ENCODE measurements at places on chromosomes 11 and 22.

DNA sequence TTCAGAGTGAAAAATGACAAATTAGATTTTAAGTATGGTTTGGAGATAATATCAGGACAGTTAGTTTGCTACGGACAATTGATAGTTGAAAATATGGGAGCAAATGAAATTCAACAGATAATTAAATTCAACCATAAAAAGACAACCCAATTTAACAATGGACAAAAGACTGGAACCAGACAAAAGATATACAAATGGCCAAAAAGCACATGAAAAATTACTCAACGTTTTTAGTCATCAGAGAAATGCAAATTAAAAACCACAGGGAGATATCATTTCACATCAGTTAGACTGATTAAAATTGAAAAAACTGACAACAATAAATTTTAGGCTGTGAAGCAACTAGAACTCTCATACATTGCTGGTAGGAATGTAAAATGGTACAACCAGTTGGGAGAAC, 27.2 kb downstream of the SIK2 start:
- DNase-seq = no peak

DNA sequence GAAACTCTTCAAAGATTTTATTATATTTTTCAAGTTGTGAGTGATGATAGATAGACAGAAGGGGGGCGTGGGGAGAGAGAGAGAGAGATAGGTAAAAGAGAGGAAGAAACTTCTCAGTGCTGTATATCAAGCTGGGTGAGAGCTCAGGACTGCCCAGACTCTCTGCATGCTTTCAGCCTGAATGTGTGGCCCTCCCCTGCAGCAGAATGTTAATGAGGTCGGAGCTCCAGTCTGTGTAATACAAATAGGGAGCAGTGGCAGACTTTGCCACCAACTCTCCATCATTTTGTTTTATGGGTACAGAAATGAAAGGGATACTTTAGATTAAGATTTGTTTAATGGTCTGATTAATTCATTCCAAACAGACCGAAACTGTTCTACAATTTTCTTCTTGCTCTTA, 752.8 kb downstream of the OPCML start:
- no peak for DNase-seq

DNA sequence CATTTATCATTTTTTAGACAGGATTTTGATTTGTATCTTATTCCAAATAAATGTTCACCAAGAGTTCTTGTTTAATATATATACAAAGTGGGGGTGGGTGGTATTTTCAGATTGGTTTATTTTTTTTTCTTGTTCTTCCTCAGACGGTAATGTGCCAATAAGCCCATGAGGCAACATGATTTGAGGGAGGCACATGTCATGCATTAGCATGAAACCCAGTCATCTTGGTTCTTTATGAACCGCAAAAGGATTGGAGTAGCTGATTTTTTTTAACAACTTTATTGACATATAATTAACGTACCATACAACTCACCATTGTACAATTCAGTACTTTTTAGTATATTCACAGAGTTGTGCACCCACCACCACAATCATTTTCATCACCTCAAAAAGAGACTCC, 2.7 kb downstream of the BCL2L13 start:
- DNase-seq = no peak

DNA sequence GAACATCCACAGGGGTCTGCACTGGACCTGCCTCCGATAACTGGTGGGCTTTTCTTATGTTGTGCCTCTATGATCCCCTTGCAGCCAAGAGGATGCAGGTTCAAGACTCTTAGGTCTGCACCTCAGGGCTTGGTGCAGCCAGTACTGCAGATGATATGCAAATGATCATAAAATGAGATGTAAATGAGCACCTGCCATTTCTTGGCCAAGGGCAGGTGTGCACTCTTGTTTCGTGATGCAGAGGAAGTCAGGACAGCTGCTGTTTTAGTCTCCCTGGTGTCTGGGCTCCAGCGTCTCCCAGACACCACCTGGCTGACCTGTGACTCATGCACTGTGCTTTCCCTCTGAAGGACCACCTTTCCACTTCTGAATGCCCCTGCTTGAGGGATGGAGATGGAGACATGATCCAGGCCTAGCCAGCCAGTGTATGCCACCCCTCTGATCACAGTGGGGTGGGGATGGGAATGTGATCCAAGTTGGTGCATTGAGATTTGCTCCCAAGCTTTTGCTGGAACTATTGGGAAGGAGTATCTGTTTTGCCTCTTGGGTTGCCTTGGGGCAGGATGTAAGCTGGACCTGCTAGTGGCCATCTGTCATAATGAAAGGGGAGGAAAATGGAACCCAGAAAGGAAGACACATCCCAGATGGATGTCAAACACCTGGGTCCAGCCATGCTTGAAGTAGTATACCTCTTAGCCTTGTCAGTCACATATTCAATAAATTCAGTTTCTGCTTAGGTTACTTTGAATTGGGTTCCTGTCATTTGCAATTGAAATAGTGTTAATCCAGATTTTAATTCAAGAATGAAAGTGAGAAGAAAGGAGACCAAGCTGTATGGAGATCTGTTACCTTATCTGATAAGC, 3.3 kb upstream of the KCNJ11 start:
- no peak for DNase-seq

- DNase-seq = no peak
These were observed 5.1 kb upstream of the CABP2 start for GRCh38 chr11:67528376-67528775.

GRCh38 chr11:77455740-77456139, 18.2 kb downstream of the PAK1 start:
- DNase-seq = no peak

DNA sequence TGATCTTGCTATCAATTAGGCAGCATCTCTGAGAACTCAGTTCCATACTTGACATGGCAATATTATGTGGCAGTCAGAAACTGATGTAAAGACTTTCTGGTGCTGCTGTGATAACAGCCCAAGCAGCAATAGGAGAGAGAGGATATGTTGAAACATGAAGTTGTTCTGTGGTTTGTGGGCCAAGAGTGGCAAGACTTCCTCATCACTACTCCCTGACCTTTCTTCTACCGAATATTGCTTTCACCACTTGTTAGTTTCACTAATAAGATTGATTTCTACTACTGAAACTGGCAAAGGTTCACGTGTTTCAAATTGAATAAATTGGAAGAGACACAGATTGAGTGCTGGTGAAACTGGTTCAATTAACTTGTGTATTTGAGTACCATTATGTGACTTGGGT, 852.6 kb upstream of the RAG2 start:
- no peak for DNase-seq

DNA sequence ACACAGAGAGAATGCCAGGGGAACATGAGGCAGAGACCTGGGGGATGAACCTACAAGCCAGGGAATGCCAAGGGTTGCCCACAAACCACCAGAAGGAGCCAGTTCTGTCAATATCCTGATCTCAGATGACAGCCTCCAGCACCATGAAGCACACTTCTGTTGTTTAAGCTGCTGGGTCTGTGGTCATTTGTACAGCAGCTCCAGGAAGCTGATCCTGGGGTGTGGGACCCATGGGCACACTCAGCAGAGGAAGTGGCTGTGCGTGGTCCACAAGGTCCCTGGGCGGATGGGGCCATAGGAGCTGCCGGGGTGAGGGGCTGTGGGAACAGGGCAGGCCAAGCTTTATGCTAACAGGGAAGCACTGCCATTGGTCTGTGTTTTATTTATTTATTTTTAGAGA, 12.1 kb downstream of the PPM1F start:
- no peak for DNase-seq

GRCh38 chr11:104572279-104572678, 326.0 kb downstream of the CASP12 start:
- DNase-seq = no peak

- no peak for DNase-seq
These were observed 4.9 kb upstream of the TTLL1 start for GRCh38 chr22:43094085-43094484.

- DNase-seq = peak; percentile 83
These were observed 41.8 kb downstream of the TXN2 start for GRCh38 chr22:36439481-36440271.

- DNase-seq = no peak
These were observed 2.7 kb upstream of the CHST1 start for GRCh38 chr11:45667929-45668680.

- DNase-seq = peak; percentile 94
These were observed 41.5 kb upstream of the CARD18 start for GRCh38 chr11:105181100-105181499.

DNA sequence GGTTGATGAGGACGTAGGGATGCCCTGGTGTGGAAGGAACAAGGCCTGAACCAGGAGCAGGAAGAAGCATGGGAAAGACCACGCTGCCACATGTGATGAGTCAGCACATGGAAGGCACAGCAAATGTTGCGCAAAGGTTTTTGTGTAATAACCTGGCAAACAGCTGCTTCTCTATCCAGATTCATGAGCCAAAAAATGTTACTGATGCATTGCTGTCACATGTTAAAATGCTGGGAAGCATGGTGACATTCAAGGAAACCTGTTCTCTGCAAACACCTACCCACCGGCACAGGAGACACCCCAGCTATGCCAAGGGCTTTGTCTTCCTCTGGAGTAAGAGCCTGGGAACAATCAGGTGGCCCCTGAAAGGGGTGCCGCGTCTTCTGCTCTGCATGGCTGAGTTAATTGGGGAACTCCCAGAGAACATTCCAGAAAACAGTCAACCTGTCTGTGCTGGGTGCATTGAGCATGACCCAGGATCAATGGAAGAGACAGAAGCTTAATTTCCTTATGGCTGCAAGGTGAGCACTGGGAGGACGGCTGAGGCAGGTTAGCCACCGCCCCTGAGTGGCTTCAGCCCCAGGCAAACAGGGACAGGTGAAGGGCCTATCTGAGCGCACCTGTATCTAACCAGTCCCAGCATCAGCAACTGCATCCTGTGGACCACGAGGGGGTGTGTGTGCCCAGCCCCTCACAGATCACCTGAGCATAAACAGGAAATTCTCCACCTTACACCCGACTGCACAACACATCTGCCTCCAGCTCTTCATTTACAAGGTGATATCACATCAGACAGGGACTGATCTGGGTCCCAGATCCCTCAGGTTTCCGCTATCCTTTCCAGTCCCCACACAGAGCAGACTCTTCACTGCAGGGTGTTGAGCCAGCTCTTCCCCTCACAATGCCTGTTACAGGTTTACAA, 108.4 kb downstream of the GGTLC2 start:
- DNase-seq = no peak

DNA sequence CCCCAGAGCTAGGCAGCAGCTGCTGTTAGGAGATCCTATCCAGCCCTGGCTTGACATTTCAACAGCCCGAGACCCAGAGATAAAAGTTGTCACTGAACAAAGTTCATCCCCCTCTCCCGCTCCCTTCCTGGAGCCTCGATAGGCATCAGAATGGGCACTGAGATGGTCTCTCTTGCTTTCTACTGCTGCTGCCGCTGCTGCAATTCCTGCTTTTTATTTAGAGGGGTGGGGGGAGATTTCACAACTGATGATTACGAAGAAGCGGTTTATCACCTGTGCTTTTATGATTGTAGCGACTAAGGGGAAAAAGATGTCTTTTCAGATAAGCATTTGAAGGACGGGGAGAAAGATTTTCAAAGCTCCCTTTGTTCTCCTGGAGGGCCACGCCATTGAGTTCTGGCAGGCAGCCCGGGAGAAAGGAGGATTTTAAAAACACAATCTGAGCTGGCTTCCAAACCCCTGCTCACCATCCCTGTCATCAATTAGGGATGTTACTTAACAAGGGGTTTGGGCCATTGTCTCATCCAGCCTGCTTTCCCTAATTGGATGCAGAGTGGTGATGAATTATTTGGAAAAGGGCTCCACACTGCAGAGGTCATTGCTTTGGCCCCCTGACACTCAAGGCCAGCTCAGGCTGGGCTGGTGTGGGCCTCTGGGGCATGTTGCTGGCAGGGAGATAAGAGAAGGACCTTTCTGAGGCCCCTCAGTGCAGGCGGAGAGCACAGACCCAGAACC, 344.7 kb downstream of the BUD13 start:
- DNase-seq = no peak

DNA sequence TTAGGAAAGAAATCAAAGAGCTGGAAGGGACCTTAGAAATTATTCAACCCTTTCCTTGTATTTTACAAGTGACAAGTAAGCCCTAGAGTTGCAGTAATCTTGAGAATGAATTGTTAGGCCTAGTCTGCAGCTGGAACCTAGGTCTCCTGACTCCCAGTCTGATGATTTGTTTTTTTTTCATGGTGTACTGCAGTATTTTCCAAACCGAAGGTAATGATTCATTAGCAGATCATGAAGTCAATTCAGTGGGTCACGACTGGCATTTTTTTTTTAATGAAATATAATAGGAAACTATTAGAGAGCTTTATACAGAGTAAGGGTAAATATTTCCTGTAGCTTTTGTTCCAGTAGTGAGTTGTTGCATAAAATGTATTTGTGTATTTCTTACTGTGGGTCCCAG, 42.8 kb downstream of the EXT2 start:
- no peak for DNase-seq

GRCh38 chr11:28269586-28269985, 161.4 kb downstream of the METTL15 start:
- no peak for DNase-seq

DNA sequence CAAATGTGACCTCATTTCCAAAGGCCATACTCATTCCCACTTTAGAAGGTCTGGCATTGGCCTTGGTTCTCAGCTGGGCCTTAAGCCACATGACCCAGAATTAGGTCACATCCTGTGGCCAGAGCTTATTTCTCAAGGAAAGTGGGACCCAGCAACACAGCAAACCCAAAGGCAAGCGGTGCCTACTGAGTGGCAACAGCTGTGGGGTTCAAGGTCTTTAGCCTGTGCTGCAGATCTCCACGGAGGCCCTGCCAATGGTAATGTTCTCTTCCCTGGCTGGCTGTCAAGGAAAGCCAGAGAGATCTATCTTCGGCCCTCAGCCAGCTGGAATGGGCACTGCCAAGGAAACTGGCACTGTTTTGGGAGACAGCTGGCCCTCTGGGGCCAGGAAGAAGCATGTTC, 41.5 kb upstream of the TP53I11 start:
- DNase-seq = no peak

GRCh38 chr22:25002241-25002985, 49.9 kb downstream of the KIAA1671 start:
- DNase-seq = no peak
